ENCODE measurements at places on chromosomes 7 and 10.

DNA sequence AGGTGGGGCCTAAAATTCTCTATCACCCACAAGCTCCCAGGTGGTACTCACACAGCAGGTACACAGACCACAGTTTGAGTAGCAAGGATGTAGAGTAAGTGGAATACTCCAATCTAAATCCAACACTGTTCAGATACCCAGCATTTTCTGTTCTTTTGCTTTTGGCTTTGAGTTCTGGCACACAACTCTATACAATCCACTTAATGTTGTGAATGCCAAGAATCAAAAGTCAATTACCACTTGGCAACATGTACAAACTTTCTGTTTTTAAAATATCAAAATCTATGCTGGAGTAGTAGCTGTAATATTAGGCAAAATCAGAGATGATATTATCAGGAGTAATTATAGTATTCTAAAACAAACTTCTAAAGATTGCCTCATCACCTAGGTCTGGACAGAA lies 133.4 kb upstream of the LRRTM3 start:
- no peak for DNase-seq

GRCh38 chr7:3568516-3568915 lies 267.5 kb downstream of the SDK1 start:
- DNase-seq: no peak

DNA sequence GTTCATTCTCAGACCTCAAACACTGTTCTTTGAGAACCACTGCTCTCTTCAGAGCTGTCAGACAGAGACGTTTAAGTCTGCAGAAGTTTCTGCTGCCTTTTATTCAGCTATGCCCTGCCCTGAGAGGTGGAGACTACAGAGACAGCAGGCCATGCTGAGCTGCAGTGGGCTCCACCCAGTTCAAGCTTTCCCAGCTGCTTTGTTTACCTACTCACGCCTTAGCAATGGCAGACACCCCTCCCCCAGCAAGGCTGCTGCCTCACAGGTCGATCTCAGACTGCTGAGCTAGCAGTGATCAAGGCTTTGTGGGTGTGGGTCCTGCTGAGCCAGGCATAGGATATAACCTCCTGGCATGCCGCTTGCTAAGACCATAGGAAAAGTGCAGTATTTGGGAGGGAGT lies 80.5 kb upstream of the CYP2C9 start:
- no peak for DNase-seq

DNA sequence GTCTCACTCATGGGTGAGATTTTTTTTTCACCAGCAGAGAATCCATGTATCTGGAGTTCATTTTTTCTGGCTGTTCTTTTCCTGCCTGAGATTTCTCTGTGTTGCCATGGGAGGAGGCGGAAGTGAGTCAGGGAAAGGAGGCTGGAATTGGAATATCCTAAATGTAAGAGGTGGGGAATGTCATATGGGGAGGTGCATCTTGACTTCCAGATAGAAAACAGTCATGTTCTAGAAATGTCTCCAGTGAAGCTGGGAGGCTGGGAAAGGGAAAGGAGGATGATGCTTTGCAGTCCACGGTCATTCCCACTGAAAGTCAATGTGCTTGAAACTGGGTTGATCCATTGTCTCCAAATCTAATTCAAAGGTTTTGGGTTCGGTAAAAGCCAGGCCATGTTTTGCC lies 39.7 kb upstream of the HPS1 start:
- DNase-seq: no peak

GRCh38 chr7:94588075-94588474 lies 67.9 kb downstream of the SGCE start:
- DNase-seq: no peak

GRCh38 chr7:154592388-154592787 lies 410.5 kb downstream of the PAXIP1 start:
- DNase-seq: no peak

- DNase-seq: no peak
Observed at GRCh38 chr7:27192546-27193334, 7.2 kb downstream of the HOXA13 start.

GRCh38 chr10:43252783-43253341 lies 14.0 kb downstream of the RASGEF1A start:
- no peak for DNase-seq

- DNase-seq: peak; percentile 71
Observed at GRCh38 chr7:130758429-130759056, 24.5 kb upstream of the KLF14 start.

GRCh38 chr10:108788891-108789290 lies 1134.4 kb downstream of the XPNPEP1 start:
- no peak for DNase-seq

DNA sequence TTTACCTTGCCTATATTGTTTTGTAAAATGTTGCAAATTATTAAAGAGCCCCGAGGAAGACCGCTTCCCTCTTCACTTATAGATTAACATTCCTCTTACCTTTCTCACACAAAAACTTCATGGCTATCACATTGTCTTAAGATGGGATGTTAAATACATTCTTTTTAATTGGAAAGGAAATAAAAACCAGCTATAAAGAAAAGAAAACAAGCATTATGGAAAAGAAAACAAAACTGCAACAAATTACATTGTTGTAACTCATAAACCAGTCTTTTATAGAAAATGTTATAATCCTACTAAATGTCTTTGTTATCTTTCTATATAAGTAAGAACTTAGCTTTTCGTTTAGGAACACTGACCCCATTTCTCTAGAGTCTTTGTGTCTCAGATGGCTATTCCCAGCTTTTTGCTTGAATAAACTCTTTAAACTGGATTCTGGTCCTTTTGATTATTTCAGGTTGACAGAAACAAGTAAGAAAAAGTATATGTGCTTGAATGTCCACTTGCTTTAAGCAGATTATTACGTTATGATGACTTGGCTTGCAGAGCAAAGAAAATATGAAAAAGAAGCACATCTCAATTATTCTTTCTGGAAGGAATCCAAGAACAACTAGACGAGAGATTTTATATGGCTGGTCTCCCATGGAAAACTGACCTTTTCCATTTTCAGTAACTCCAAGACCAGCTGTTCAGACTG lies 128.2 kb downstream of the AKR1D1 start:
- DNase-seq: peak; percentile 52
